ENCODE measurements at places on chromosomes 7 and 10.

DNA sequence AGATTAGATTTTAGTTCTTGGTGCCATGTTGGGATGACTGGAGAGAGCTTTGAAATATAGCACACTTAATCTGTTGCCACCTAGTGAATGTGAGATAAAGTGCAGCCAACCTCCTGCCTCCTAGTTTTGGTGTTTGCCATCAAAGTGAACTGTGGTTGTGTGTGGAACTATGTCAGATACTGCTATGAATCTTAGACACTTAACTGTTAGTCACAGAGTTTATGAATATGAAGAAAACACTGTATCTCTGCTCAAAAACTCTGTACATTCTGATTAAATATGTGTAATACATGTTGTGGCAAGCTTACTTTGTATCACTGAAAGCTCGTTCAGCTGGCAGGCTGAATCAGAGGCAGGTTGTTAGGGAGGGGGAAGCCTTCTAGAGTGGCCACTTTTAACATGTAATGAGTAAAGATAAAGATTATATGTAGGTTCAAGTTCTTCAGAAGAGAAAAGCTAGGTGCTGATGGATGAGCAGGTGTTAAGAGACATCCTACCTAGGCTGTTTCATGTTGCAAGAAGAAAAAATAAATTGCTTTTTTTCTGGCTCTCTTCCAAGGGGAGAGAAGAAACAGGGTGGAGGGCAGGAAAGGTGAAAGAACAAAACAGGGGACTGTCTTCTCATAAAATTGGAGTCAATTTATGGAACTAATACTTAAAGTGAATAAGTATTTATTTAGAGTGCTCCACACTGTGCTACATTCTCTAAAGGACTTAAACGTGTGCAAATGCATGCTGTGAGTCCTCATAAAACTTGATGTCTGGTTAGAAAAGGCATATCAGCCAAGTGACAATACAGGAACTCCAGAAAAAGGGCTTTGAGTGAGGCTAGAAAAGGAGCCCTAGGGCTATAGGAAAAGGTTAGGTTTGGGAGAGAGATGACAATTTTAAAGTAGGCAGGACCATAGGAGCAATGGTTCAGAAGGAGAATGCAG lies 14.1 kb upstream of the LAMB1 start:
- DNase-seq = no peak

DNA sequence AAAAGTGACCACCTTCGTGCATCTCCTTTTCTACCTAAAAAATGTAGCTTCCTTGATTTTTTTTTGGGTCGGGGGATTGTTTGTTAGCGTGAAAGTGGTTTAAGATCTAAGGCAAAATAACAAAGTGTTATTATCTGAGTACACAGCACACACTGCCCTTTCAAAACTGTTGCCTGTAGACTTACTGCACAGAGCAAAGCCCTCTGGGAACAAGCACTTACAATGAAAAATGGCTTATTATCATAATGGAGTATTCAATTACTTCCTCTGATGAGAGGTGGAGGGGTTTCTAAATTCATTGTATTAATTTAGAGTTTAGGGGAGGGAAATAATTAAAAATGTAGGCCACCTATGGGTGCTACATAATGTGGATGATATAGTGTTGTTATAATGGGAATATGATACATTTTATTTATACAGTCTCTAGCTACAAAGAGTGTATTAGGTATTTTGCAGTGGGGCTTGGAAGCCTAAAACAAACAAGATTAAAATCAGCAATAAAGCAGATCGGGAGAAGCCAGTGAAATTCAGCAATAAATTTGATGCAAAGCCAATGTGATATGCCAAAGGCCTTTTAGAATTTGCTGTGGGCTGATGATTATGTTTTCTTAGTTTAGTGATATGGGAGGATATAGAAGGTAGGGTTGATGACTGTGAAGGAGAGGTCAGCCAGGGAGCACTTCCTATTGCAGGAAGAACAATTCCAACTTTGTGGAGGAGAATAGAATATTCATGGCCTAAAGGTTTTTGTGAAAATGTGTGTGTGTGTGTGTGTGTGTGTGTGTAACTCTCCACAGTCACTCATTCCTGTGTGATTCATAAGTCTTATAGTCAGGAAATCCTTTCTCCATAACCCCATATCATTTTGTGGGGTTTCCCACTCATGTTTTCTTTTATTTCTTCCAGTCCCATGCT lies 17.7 kb upstream of the EXOC4 start:
- DNase-seq = peak; percentile 19

DNA sequence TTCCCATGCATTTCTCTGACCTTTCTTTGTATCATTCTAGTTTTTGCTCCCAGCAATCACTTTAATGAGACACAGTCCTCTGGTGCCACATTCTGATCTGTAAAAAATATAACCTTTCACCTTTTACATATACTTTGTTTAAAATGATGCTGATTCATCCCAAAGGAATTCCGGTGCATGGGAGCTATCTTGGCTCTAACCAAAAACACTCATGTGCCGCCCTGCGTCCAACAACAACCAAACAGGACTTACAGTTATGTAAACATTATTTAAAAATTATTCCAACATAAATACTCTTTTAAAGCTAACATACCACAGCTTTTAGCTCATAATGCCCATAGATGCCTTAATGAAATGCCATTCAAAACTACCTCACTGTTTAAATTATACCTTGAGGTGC lies 7.7 kb upstream of the OPALIN start:
- no peak for DNase-seq

GRCh38 chr7:141976524-141977245 lies 3.1 kb upstream of the TAS2R38 start:
- no peak for DNase-seq

DNA sequence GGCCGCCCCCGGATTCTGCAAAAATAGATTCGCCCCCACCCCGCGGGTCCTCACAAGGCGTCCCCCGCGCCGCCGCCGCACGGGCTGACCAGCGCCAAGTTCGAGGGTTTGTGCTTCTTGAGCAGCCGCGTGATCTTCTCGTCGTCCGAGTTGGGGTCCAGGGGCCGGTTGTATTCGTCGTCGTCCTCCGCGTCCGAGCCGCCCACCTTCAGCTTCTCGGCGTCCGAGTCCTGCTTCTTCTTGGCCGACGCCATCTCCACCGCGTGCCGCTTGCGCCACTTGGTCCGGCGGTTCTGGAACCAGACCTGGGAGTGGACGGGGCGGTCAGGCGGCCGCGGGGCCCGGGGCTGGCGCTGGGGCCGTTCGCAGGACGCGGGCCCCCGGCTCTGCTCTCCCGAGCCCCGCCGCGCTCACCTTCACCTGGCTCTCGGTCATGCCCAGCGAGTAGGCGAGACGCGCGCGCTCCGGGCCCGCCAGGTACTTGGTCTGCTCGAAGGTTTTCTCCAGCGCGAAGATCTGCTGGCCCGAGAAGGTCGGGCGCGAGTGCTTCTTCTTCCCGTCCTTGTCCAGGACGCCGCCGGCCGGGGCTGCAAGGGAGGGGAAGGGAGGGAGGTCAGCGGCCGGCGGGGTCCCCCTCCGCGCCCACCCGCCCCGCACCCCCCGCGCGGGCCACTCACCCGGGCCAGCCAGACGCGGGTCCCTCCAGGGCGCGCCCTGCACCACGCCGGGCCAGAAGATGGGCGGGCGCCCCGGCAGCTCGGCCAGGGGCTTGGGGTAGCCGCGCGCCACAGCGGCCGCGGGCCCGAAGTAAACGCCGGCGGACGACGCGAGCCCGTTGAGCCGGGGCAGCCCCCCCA lies 853 bp downstream of the NKX6-2 start:
- DNase-seq = no peak

DNA sequence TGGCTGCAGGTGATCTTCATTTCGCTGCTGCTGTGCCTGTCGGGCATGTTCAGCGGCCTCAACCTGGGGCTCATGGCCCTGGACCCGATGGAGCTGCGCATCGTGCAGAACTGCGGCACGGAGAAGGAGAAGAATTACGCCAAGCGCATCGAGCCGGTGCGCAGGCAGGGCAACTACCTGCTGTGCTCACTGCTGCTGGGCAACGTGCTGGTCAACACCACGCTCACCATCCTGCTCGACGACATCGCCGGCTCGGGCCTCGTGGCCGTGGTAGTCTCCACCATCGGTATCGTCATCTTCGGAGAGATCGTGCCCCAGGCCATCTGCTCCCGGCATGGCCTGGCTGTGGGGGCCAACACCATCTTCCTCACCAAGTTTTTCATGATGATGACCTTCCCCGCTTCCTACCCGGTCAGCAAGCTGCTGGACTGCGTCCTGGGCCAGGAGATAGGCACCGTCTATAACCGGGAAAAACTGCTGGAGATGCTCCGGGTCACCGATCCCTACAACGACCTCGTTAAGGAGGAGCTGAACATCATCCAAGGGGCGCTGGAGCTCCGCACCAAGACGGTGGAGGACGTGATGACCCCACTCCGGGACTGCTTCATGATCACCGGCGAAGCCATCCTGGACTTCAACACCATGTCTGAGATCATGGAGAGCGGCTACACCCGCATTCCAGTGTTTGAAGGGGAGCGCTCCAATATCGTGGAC lies 1.3 kb downstream of the CNNM2 start:
- DNase-seq = no peak

DNA sequence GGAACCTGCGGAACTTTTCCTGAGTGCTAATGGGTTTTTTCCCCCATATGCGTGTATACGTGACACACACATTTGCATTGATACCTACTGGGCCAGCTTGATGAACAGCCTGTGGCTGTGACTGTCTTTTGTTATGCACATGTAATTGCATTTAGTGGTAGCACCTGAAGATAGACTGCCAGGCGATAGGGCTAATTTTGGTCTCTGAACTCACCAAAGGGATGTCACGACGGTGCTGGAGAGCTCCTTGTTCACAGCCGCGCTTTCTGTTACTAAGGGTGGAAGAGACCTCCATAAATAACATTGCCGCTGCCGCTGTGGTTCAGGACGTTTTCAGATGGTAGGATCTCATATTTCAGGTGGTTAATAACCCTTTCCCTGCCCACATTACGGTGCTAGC lies 133.2 kb downstream of the CAMK1D start:
- peak; percentile 3 for DNase-seq

- no peak for DNase-seq
These were observed 229.7 kb upstream of the ZNF32 start for GRCh38 chr10:43878386-43878785.

- no peak for DNase-seq
These were observed 37.8 kb downstream of the CLRN3 start for GRCh38 chr10:127854769-127855590.

- no peak for DNase-seq
These were observed 33.9 kb downstream of the BNIP3 start for GRCh38 chr10:131947631-131948347.

- DNase-seq = no peak
These were observed 29.3 kb upstream of the OSBPL3 start for GRCh38 chr7:25009257-25009656.

DNA sequence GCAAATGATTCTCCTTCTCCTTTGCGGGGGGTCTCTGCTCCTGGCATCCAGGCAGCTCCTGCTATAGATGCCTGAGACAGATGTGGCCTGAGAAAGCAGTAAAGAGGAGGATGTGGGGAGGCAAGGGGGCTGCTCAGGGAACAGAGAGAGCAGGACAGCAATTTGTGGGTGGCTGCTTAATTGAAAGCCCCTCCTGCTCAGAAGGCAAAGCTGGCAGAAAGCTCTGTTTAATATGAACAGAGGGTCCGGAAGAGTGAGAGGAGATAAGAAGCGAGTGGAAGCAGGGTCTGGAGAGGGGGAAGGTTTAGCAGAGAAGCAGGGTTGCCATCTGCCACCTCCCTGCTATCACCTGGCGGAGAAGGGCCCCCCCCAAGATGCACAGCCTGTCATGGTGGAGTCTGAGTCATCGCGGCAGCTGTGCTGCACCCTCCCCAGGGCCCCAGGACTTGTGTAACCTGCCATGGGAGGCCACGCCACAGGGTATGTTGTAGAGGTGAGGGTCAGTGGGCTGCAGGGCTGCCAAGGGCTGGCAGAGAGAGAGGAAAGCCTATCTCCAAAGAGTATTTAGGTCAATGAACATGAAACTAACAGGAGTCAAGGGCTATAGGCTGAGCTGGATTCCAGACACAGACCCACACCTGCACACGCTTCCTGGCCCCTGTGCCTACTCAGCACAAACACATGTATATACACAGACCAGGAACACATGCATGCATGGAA lies 1109.8 kb upstream of the AUTS2 start:
- DNase-seq = no peak

GRCh38 chr7:64643566-64643965 lies 22.4 kb upstream of the ZNF107 start:
- no peak for DNase-seq

- DNase-seq = no peak
These were observed 59.2 kb downstream of the CDHR3 start for GRCh38 chr7:106022193-106022821.

- no peak for DNase-seq
These were observed 62.6 kb upstream of the EN2 start for GRCh38 chr7:155395176-155395797.

- DNase-seq = no peak
These were observed 14.2 kb upstream of the HPS1 start for GRCh38 chr10:98460837-98461499.

DNA sequence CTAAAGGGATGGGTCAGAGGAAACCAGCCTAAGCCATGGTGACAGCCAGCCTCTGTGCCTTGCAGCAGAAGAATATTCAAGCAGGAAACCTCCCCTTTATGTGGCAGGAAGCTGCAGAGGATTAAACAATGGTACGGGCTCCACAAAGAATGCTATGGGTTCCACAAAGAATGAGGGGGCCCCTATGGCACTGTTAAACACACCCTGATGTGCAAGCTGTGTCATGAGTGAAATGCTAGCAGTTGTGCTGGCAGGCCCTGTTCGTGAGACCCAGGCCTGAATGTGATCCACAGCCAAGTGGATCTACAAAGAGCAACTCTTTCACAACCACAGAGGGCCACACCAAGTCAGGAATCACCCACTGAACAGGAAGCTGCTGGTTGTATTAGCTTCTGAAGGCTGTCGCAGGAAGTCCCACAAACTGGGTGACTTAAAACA lies 68.9 kb downstream of the MYOF start:
- no peak for DNase-seq

GRCh38 chr7:133859231-133859630 lies 267.9 kb upstream of the LRGUK start:
- no peak for DNase-seq

DNA sequence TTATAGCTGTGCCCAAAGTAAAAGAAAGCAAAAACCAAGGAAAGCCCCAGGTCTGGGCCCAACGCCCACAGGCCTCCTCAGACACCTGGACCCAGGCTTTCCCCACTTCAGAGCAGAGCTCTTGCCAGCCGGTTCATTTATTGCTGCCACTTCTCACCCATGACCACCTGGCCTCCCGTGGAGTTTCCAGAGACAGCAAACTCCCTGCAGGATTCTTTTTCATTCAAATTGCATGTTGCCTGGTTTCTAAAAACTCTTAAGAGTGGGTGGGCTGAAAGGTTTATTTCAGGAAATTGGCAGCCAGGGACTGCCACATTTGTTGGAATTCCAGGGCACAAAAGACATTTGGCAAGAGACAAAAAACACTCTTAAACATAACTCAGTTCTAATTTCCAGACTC lies 4.7 kb downstream of the VOPP1 start:
- DNase-seq = no peak

- no peak for DNase-seq
These were observed 102.3 kb downstream of the TWIST1 start for GRCh38 chr7:19015098-19015497.
